ENCODE measurements at places on chromosomes 16 and 17. TPM values are rescaled to one million over a fixed set of nuclear protein-coding genes. Genes with fewer than 3 reads are reported as not detected.

The KLHL10 gene
- total RNA-seq: not detected

The ASPHD1 gene
- total RNA-seq: not detected

The RNF43 gene
- total RNA-seq: 26.2 TPM

The STX4 gene
- total RNA-seq: 46.4 TPM

The TNFRSF13B gene
- not detected for total RNA-seq

The BEAN1 gene
- total RNA-seq: 0.72 TPM

The SEPTIN12 gene
- not detected for total RNA-seq

The DBNDD1 gene
- total RNA-seq: 1.2 TPM

Data from suprapubic skin (tissue), 4 donors.